ENCODE measurements at places on chromosomes 7 and 10. TPM values are rescaled to one million over a fixed set of nuclear protein-coding genes. Genes with fewer than 3 reads are reported as not detected.

DNA sequence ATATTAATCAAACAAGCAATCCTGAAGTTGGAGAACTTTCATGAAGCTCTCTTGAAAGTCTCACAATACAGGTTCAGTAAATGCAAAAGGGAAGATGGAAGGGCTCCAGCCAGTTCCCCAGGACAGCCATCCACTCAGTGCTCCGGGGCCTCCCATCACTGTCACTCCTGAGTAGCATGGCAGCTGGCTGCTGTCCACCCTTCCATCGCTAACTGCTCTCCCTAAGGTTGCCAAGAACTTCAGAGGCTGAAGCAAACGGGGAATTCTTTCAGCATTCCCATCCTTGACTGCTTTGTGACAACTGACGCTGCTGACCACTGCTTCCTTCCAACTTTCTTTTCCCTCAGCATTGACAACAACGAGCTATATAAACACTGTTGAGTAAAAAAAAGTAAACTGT, 69.1 kb downstream of the VPS41 start:
- DNase-seq, result no peak

- DNase-seq, result no peak
Observed at GRCh38 chr7:3243680-3244079, 57.4 kb upstream of the SDK1 start.

DNA sequence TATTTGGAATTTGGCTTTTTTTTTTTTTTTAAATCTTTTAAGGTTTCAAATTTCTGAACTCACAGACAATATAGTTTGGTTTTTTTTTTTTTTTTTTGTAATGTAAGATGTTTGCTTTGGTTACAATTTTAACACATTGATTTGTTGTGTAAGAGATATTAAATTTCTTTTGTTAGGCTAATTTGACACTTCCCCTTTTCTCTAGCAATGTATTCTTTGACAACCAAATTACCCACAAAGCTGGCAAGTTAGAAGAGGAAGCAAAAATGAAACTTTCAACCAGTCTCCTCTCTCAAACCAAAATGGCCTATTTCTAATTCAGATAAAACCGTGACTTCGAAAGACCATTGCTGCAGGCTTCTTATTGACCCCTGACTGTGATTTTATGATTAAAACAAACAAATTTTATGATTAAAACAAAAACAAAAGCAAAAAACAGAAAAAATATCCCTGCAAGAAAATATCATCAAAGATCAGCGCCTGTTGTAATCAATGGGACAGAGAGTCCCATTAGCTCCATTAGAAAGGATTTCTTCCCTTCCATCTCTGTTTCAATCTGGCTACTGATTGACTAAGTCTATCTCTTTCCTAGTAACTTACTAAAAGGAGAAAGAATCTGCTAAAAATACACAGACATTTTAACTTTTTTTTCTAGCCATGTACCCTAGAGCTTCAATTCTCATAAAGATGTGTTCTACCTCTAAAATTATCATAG, 489.2 kb downstream of the MDFIC start:
- DNase-seq, result no peak

DNA sequence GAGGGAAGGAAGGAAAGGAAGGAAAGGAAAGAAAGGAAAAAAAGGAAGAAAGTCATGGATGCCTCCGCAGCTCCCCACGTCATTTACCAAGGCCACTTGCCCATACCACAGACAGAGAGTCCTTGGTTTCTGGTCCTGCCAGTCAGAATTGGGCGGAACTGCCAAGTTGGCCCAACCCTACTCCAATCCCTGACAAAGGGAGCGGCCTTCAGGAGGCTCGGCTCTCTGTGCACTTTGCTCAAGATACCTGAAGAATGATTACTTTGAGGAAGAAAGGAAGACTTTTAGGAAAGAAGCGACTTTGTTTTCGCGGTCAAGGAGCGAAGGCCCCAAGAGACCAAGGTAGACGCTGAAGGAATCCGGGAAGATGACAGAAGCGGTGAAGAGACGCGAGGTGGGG, 49.1 kb upstream of the FXYD4 start:
- no peak for DNase-seq

DNA sequence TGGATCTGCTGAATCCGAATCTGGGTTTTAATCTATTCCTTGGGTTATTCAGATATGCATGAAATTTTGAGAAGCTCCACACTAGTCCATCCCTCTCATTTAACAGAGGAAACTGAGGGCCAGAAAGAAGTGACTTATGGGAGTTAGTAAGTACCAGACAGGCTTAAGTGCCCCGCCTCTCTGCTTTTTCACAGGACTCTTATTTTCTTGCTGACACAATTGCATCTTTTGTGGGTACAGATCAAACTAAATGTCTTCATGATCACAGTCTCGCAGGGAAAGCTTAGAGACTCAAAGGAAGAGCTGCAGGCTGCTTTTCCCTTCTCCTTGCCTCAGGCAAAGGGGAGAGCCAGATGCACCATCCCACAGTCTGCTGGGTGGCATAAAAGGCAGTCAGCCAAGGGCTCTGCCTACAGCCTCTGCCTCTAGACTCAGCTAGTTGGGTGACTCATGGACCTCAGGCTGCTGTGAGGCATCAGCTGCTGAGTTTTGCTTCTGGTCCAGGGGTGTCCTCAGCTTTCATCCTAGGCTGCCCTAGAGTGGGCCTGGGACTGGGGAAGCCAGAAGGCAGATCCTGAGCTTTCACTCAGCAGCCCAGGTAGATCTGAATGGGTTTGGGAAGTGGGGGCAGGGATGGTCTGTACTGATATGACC, 11.6 kb downstream of the GOLGA7B start:
- peak; percentile 92 for DNase-seq

- DNase-seq, result no peak
Observed at GRCh38 chr7:55590517-55591281, 18.4 kb upstream of the VOPP1 start.

GRCh38 chr10:86709396-86710185, 41.3 kb downstream of the LDB3 start:
- no peak for DNase-seq

The SEC31B gene
- total RNA-seq, result 0.34 TPM

Data from M059J (cell line).